ENCODE measurements at places on chromosomes 12 and 14. TPM values are rescaled to one million over a fixed set of nuclear protein-coding genes. Genes with fewer than 3 reads are reported as not detected.

The HNRNPC gene
- polyA plus RNA-seq = 522 TPM

The RAB5B gene
- polyA plus RNA-seq = 160 TPM

The MMAB gene
- polyA plus RNA-seq = 50.2 TPM

The MYL2 gene
- polyA plus RNA-seq = not detected

The PPFIA2 gene
- polyA plus RNA-seq = 32.2 TPM

The CD163L1 gene
- 1.7 TPM for polyA plus RNA-seq

The NGB gene
- polyA plus RNA-seq = 15.6 TPM

The PTPN6 gene
- polyA plus RNA-seq = 5.7 TPM

The OR6C76 gene
- polyA plus RNA-seq = not detected

The LMO3 gene
- polyA plus RNA-seq = 74.3 TPM

The LMNTD1 gene
- 0.54 TPM for polyA plus RNA-seq

The TPPP2 gene
- 0.71 TPM for polyA plus RNA-seq

The PNP gene
- polyA plus RNA-seq = 20.9 TPM

The FOXJ2 gene
- polyA plus RNA-seq = 18.7 TPM

The PRR4 gene
- polyA plus RNA-seq = 12.5 TPM

The LRFN5 gene
- 30.0 TPM for polyA plus RNA-seq

The TAS2R14 gene
- 5.3 TPM for polyA plus RNA-seq

The ACSM4 gene
- not detected for polyA plus RNA-seq

The FIGNL2 gene
- polyA plus RNA-seq = 2.4 TPM

The ESR2 gene
- polyA plus RNA-seq = 0.80 TPM

The SLC17A8 gene
- 17.4 TPM for polyA plus RNA-seq

The DCN gene
- 150 TPM for polyA plus RNA-seq

The RCOR1 gene
- 19.1 TPM for polyA plus RNA-seq

The GAS2L3 gene
- polyA plus RNA-seq = 25.5 TPM

The DRAM1 gene
- polyA plus RNA-seq = 5.1 TPM

The KRT72 gene
- 0.51 TPM for polyA plus RNA-seq

The CELA1 gene
- not detected for polyA plus RNA-seq

The CCDC196 gene
- polyA plus RNA-seq = not detected

Data from spinal cord (tissue), 10 donors.